ENCODE measurements at places on chromosomes 12 and 14.

DNA sequence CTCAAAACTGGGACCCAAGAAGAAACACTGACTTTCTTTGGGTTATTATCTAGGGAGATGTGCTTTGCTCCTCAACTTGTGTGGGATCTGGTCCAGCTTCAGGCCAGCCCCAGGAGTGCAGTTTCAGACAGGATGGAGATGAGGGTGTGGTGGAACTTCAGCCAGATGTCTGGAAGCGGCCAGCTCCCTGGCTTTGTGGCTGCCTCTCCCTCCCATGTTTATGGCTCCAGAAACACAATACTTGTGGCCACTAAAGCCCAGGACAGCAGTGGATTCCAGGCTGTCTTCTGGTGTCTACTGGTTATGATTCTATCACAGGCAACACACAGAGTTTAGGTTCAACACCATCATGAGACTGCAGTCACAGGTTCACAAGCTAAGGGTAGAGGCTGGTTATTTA, 44.2 kb upstream of the EMP1 start:
- no peak for DNase-seq

GRCh38 chr14:60512973-60513571, 4.1 kb downstream of the SIX6 start:
- DNase-seq, result no peak

- no peak for DNase-seq
These were observed 468.8 kb downstream of the BCL11B start for GRCh38 chr14:98803196-98803595.

- no peak for DNase-seq
These were observed 117.1 kb downstream of the DPF3 start for GRCh38 chr14:72776701-72777261.

DNA sequence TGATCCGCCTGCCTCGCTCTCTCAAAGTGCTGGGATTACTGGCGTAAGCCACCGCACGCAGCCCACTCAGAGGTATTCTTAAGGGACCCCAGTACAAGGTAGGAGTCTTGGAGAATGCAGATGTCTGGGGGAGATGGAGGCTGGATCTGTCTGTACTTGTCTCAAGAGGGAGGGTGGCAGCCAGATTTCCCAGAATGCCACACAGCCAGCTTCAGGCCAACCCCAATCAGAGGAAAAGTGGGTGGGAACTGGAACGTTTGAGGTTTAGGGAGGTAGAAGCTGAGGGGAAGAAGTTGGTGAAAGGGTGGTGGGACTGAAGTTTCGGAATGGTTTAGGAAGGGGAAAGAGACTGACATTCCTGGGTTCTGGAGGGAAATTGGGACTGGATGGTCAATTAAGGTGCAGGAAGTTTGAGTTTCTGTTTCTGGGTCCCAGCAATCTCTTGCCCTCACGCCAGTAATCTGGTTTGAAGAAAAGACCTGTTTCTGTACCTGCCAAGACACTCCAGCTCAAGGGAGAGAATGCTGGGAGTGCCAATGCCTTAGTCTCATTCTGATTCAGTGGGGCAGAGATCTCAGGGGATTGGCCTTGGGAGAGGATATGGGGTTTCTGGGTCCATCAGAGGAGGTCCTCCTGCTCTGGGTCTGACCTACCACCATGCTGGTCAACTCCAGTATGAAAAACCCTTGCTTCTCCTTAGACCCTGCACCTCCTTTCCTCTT, 8.1 kb upstream of the ZNF385A start:
- no peak for DNase-seq

- DNase-seq, result no peak
These were observed 18.0 kb downstream of the MAP1LC3B2 start for GRCh38 chr12:116577154-116577561.

DNA sequence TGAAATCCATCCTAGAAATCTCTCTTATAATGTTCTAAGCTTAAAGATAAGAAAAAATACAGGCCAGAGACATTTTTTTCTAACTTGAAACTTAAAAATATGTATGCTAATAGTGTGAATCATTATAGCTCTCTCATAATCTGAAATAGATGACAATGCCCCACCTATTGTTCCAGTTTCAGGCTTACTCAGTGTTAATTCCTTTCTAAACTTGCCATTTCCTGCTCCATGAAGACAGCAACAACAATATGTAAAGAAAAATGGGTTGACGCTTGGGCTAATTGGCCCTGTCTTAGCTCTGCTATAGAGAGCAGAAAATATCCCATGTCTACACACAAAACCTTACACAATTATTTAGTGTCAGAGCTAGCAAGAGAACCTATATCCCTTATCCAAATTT, 37.1 kb downstream of the LMO3 start:
- no peak for DNase-seq

DNA sequence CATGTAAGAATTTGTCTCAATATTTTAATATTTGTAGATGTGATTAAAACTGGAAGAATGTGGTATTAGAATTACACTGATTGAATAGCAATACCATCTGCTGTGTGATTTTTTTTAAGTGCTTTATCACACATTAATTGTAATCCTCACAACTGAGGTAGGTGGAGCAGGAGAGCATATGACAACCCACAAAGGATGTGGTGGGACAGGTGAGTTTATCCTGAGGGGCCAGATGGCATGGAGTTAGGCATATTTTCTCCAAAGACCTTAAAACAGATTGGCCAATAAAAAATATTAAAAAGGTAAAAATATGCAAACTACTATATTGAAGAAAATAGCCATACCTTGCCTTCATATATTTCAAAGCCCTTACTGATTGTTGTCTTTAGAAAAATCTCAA, 7.8 kb downstream of the LRRC10 start:
- no peak for DNase-seq

DNA sequence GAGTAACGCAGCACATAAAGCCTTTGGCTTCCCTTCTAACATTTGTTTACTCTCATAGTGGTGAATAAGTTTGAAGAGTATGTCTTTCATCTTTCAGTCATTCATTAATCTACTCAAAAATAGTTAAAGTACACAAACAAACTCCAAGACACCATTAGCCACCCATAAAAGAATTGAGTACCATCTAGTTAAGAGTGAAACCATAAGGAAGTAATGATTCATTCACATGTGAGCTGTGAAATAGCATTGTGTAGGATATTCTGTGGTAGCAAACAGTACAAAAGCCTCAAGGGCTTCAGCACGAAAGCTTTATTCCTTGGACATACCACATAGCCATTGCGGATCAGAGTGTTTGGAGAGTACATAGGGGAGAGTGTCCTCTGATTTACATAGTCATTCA, 13.9 kb downstream of the SYT1 start:
- no peak for DNase-seq

DNA sequence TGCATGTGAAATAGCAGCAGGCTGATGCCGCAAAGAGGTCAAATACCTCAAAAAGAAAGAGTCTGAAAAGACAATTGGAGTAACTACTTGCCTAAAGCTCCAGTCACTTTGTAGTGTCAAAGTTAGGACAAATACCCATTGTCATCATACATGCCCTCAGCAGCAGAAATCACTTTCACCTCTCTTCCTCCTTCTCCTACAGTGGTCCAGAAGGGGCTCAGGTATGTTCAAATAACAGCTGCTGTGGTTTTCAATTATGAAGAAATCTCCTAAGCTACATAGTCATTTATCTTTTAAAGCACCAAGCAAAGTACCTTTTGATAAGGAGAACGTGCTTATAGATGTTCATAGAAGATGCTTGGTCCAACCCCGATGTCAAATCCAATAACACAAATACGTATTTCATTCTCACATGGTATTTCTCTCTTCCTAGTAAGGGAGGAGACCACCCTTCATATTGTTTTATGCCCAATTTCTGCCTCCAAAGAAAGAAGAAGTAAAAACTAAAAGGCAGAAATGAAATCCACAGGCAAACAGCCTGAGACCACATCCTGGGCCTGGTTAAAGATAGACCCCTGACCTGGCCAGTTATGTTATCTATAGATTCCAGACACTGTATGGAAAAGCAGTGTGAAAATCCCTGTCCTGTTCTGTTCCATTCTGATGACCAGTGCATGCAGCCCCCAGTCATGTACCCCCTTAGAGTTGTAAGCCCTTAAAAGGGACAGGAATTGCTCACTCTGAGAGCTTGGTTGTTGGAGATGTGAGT, 23.7 kb downstream of the GYS2 start:
- no peak for DNase-seq

- DNase-seq, result no peak
These were observed 140.1 kb downstream of the C12orf75 start for GRCh38 chr12:105470601-105471000.

GRCh38 chr12:103887738-103888137, 42.5 kb upstream of the HSP90B1 start:
- DNase-seq, result no peak

GRCh38 chr12:64237382-64237781, 15.3 kb upstream of the KICS2 start:
- no peak for DNase-seq

DNA sequence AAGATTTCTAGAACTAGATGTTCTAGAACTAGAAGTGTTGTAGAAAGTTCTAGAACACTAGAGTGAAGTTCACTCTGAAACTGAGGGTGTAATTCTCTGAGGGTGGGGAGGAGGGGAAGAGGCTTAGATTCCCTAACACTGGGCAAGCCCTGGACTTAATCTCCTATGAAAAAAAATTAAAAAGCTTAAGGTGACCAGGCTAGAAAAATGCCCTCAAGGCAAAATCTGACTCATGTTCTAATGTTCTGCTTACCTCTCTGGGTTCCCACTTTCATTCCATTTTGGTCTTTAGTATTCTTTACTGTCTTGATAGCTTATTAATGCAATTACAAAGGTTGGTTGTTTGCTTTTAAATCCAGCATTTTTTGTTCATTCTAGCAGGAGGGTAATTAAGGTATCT, 101.5 kb downstream of the KICS2 start:
- DNase-seq, result no peak

GRCh38 chr14:69013943-69014782, 35.1 kb upstream of the ACTN1 start:
- no peak for DNase-seq

DNA sequence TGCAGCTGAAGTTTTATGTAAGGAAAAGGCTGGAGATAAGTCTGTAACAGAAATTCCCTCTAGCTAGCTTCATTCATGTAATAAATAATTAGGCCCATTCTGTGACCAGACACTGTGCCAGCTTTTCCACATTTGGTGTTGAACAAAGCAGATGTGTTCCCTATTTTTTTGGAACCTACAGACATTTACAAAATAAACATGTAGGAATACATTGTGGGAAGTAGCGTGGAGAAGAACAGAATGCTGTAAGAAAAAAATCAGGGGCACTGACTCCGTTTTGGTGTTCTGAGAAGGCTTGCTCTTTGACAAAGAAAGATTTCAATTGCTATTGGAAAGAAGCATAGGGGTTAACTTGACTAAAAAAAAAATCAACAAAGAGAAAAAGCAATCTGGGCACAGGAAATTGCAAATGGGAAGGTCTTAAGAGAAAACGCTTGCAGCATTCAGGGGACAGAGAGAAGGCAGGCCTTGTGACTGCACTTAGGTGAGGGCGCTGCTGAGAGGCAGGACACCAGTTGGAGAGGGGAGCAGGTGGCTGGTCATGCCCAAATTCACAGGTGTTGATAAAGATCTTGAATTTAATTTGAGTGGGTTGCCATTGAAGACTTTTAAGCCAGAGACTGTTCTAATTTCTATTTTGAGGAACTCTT, 4.0 kb downstream of the FAR2 start:
- no peak for DNase-seq

GRCh38 chr14:98834119-98834518, 437.9 kb downstream of the BCL11B start:
- no peak for DNase-seq
